ENCODE measurements at places on chromosomes 2 and 18.

GRCh38 chr2:31563273-31563839 lies 17.4 kb downstream of the SRD5A2 start:
- DNase-seq, result no peak

DNA sequence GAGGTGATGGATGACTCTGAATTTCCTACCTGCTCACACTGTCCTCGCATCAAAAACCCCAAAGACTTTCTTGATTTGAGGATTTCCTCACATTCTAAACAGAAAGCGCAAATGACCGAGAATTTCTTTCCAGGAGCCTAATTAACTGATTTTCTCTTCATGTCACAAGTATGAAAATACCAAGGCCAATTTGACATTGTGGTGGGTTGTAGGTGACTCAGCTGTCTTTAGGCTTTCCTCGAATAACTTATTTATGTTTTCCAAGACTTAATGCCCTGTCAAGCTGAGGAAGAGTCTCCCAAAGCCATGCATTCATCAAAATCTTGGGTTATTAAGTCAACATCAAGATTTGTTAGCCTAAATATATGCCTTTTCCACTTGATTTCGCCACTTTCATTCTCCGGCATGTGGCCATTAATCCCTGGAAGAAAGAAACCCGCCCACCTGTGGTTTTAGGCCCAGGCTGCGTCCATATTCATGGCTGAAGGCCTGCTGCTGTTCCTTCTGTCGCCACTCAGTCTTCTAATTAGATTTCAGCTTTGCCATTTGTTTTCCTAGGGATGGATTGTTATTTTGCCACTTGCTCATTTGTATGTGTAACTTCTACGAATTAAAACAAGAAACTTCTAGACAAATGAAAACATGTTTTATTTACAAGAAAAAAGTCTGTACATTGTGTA lies 84.9 kb downstream of the ST6GAL2 start:
- DNase-seq, result no peak

GRCh38 chr2:218733171-218734021 lies 22.8 kb downstream of the TTLL4 start:
- DNase-seq, result peak; percentile 81

DNA sequence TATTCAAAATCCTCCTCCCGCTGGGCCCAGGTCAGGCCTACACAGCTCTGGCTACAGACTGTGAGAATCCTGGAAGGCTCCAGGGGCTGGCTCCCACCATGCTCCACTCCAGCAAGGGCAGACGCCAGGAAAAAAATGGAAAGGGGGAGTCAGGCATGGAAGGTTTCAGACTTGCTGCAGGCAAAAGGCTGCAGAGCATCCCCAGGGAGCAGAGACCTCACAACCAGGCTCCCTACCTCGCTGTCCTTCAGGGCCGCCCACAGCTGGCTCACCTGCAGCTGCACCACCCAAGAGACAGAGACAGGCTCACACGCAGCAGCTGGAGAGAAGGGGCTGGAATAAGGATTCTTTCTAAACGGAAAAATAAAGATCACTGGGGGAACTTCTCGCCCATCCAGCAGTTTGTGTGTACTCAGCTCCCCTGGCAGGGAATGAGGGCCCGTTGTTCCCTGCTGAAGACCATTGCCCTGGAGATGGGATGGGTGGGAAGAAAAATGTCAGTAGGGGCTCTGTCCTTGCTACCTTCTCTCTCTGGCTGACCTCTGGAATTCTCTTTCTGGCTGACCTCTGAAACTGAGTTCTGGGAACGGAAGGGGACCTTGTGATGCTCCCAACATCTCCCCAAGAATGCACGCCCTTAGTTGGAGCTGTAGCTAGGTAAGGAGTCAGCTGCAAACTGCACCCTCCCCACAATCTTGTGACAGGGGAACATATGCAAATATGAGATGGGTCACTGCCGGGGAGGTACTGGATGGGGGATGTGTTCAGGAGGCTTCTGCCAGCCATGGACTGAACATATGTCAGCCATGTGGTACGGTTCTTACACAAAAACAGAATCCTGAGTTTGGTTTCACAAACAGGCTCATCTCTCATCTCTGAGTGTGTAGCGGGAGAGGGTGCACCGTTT lies 34.5 kb downstream of the BCL2 start:
- no peak for DNase-seq

DNA sequence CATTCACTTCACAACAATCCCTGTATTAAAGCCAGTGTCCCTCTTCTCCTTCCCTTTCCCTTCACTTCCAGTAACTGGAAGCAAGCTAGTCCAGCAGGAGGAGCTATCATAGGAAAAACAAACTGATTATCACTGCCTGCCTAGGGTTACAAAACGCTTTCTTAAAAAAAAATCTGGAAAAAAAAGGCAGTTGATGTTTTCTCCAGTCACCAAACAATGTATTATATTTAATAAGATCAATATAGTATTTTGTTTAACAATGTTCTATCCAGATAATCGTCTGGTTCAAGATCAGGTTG lies 78.8 kb upstream of the ITGB6 start:
- no peak for DNase-seq

- no peak for DNase-seq
Measured at GRCh38 chr2:27967076-27967475, 76.5 kb downstream of the BABAM2 start.

DNA sequence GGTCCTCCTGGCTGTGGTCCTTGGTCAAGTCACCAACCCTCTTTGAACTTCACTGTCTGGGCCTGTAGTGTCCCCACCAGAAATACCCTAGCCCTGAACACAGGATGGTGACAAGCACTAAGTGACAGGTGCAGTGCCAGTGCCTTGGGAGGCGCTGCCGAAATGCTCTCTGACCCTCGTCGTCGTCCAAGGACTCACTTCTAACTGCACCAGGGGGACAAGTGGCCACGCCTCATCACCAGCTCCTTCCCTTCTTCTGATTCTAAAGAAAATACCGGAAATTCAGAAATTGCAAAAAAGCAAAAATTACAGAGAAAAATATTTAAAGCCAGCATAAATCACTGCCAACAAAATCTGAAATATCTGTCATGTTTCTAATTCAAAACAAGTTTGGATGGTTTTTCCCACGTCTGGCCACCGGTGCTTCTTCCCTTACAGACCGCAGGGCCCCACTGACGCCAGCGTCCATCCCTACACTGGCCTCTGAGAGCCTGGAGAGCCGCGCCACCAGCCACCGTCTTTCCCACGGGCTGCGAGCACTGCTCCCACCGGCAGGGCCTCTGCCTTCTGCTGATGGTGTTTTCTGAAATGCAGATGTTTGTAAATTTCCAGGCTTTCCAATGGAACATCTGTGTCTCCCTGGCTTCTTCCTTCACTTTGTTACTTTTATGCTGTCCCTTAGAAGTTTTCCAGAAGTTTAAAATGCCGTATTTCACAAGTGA lies 37.4 kb upstream of the GPC1 start:
- DNase-seq, result no peak

- DNase-seq, result no peak
Measured at GRCh38 chr2:181858600-181858999, 32.9 kb upstream of the ITPRID2 start.

DNA sequence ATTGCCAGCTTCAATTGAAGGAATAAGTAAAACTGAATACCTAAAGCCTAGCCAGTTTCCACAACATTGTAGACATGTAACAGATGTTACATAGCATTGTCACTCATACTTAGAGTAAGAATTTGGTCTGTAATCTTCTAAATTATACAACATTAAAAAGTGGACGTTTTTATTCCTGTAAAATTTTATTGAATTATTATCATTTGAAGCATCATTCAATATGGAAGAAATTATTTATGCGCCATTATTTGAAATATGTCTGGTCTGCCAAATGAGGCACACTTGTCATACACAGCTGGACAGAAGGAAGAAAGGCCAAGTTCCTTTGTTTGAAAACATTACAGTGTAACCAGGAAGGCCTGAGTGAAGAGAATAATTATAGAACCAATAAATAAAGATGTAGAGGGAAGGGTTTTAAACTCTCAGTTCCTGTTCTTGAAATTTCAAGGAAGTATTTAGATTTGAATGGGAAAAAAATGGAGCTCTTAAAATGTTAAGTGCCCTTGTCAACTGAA lies 575.5 kb downstream of the LRRTM4 start:
- DNase-seq, result no peak

DNA sequence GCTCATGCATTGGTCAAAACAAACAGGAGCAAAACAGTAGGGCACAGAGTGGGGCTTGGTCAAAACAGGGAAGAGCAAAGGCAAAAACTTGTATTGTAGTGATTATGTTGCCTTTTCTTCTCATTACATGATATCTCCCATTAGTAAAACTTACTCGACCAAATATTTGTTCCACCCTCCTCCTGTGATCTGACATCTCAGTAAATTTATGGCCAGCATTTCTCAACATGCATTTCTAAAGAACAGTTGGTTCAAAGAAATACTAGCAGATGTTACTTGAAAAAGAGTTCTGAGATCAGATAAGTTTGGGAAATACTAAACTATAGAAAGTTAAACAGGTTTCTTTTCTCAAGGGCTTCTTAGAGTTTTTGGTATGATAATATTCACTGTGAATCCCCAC lies 423.1 kb downstream of the FIGN start:
- DNase-seq, result no peak

GRCh38 chr2:235300368-235301201 lies 193.3 kb upstream of the AGAP1 start:
- DNase-seq, result no peak

DNA sequence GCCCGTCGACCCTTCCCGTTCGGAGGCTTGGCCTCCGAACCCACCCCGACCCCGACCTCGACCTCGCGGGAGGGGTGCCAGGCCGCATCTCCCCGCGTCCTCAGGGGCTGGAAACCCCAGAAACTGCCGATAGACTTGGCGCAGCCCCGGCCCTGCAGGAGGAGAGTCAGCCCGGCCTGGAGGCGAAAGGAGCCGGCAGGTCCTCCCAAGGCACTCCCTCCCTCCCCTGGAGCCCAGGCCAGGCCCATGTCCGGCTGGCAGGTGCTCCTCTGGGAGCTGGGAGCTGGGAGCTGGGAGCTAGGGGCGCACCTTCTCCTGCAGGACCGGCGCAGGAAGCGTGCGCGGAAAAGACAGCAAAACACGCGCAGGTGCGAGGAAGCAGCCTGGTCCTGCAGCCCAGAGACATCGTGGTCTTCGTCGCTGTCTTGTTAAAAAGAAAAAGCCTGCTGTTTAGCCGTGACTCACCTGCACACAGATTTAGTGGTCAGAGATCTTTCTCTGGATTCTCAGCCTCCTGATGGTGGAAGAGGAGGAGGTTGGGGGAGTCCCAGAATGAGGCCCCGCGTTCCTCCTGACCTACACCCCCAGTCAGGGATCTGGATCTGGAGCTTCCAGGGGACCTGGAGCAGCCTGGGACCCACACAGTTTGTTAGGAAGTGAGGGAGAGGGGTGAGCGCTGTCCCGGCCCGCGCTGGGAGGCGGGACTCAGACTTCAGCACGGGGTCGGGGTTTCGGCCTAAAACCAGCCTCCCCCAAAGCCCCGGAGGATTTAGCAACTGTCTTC lies 660 bp upstream of the MBP start:
- DNase-seq, result no peak

GRCh38 chr2:239472235-239472775 lies 71.5 kb upstream of the HDAC4 start:
- DNase-seq, result no peak

- DNase-seq, result no peak
Measured at GRCh38 chr2:217121565-217121964, 261.7 kb upstream of the TNP1 start.

GRCh38 chr18:72543357-72544055 lies 636 bp downstream of the CBLN2 start:
- DNase-seq, result no peak

DNA sequence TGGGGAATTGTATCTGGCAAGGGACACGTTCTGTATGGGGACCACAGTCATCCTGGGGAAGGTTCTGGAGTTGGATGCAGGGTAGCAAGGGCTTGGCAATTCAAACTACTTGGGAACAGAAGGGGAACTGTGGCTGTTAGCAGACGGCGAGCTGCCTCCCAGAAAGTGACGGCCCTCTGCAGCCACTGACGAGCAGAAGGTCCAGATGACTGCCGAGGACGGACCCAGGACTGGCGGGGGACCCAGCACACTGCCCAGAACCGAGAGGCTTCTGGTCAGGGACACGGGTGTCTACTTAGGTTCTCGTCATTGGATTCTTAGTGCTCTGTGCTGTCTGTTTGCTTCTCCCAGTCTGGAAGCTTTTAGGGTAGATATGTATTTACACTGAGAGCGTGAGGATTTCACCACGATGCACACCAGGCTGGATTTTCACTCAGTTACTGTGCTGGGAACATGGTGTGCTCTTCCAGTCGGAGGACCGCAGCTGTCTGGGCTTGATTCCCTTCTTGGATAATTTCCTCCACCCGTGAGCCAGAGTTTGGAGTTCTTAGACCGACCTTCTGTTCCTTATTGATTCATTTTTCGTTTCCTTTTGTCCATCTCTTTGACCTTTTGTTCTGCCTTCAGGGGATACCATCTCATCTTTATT lies 13.4 kb downstream of the GPR35 start:
- peak; percentile 35 for DNase-seq

GRCh38 chr2:120389036-120389391 lies 43.1 kb downstream of the INHBB start:
- no peak for DNase-seq

- DNase-seq, result no peak
Measured at GRCh38 chr2:182006595-182007341, 21.1 kb downstream of the PPP1R1C start.

DNA sequence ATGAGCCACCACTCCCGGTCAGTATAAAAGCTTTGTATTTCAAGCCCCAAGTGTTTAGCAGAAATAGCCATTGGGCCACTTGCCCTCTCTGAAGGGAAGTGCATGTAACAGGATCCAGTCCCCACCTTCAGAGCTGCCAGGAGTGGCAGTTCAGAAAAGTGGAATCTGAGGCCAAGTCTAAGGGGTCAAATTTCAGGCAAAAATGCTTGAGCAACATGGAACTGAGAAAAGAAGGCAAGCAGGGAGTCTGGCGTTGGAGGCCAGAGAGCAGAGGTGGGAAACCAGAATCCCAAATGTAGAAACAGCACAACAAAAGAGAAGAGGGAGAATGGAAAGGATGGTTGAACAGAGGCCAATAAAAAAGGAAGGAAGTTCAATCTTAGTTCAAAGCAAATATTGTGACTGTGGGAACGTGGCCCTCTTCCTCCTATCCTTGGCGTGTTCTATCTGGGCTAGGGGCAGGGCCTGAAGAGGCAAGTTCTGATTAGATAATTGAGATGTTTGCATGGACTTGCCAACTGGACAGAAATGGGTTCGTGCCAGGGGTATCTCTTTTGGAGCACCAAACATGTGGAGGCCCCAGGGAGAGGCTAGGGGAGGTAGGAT lies 102.2 kb downstream of the AP1S3 start:
- DNase-seq, result no peak

DNA sequence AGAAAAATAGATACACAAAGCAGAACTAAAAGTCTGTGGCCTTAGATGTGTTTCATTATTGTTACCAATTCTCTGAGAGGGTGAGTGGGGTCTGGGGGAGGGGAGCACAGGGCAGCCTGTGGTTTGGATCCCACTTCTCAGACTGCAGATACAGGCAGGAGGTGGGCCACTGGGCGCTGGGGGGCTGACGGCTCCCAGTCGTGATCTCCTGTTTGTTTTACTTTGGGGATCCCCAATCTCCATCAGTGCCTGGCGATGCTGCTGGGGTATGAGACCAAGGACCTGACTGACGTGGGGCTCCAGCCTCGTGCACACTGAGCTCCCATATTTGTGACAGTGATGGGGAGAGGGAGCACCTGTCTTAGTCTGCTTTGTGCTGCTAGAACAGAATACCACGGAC lies 54.9 kb downstream of the EDAR start:
- DNase-seq, result no peak
